Vagina (tissue), 2 donors: ENCODE measurements at places on chromosomes 3 and 15. TPM values are rescaled to one million over a fixed set of nuclear protein-coding genes. Genes with fewer than 3 reads are reported as not detected.

The GP5 gene
- total RNA-seq, result not detected

The MST1R gene
- total RNA-seq, result 38.1 TPM

The SRGAP3 gene
- total RNA-seq, result 20.6 TPM

The LRRC31 gene
- total RNA-seq, result not detected

The LARP6 gene
- total RNA-seq, result 50.6 TPM

The SSUH2 gene
- not detected for total RNA-seq

The TMEM108 gene
- 3.2 TPM for total RNA-seq

The ROPN1 gene
- not detected for total RNA-seq

The ILDR1 gene
- 3.7 TPM for total RNA-seq

The MEGF11 gene
- total RNA-seq, result 0.25 TPM

The SPESP1 gene
- 1.5 TPM for total RNA-seq

The SLC25A36 gene
- total RNA-seq, result 56.0 TPM

The SCAANT1 gene
- total RNA-seq, result not detected

The GOLGA6L4 gene
- 5.9 TPM for total RNA-seq

The CCR1 gene
- 7.1 TPM for total RNA-seq

The CIDEC gene
- 51.3 TPM for total RNA-seq

The CPLX3 gene
- total RNA-seq, result not detected

The KIF15 gene
- 2.2 TPM for total RNA-seq

The TOMM70 gene
- total RNA-seq, result 26.8 TPM

The LOXL1 gene
- total RNA-seq, result 29.0 TPM

The CCR8 gene
- not detected for total RNA-seq

The GOLGA8K gene
- 0.98 TPM for total RNA-seq

The PLA2G4B gene
- 34.1 TPM for total RNA-seq

The IQCH gene
- total RNA-seq, result 1.5 TPM

The ZNF385D gene
- 13.5 TPM for total RNA-seq

The NTRK3 gene
- total RNA-seq, result 4.9 TPM

The DPPA2 gene
- not detected for total RNA-seq

The LRRC2 gene
- 2.0 TPM for total RNA-seq

The CRYGS gene
- not detected for total RNA-seq
